ENCODE measurements at places on chromosomes 13 and 19. TPM values are rescaled to one million over a fixed set of nuclear protein-coding genes. Genes with fewer than 3 reads are reported as not detected.

DNA sequence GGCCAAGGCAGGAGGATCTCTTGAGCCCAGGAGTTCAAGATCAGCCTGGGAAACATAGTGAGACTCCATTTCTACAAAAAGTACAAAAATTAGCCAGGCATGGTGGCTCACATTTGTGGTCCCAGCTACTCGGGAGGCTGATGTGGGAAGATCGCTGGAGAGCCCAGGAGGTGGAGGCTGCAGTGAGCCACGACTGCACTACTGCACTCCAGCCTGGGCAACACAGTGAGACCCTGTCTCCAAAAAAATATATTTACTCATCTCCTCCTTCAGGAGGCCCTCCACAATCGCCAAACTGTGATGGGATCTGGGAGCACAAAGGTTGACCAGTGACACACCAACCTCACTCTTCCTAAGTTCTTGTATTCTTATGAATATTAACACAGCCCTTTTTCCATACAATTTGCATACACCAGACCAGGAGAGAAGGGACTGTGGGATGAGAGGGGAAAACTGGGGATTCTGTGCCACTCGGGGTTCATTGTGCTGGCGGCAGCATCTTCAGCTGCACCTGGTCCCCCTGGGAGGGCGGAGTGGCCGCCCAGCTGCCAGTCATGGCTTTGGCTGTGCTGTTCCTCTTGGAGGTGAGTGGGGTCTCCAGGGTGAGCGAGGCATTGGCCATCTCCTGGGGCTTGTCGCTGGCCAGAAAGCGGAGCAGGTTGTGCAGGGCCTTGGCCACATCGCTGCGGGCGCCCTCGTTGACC, 5.8 kb upstream of the OPA3 start:
- no peak for DNase-seq

- no peak for DNase-seq
Observed at GRCh38 chr19:1783874-1784273, 28.2 kb downstream of the ATP8B3 start.

DNA sequence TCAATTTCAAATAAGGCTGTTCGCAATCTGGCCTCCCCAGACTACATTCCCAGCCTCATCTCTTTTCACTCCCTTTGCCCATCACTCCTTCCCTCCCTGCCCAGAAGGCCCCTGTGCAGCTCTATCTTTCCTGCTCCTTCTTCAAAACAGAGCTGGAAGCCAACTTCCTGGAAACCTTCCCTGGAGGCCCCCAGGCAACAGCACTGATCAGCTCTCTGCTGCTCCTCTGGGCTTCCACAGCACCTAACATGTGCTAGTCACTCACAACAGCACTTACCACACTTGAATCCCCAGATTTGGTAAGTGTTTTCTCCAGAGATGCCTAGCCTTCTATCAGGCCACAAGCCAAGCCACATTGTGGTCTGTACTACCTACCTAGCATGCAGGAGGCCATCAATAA, 9.5 kb downstream of the SMAD9 start:
- no peak for DNase-seq

- no peak for DNase-seq
Observed at GRCh38 chr19:47564081-47564480, 8.9 kb downstream of the ZNF541 start.

- DNase-seq = no peak
Observed at GRCh38 chr13:25241007-25241406, 46.3 kb downstream of the MTMR6 start.

Gene ZNF230
- total RNA-seq = 3.8 TPM

Gene ZNF791
- 18.2 TPM for total RNA-seq

Data from activated CD4-positive, alpha-beta memory T cell treated with anti-CD3 and anti-CD28 coated beads for 36 hours (primary cell).